ENCODE measurements at places on chromosomes 12 and 14.

- no peak for DNase-seq
Measured at GRCh38 chr12:122086116-122086515, 7.6 kb downstream of the MLXIP start.

- DNase-seq = no peak
Measured at GRCh38 chr12:119491814-119492213, 101.8 kb upstream of the TMEM233 start.

DNA sequence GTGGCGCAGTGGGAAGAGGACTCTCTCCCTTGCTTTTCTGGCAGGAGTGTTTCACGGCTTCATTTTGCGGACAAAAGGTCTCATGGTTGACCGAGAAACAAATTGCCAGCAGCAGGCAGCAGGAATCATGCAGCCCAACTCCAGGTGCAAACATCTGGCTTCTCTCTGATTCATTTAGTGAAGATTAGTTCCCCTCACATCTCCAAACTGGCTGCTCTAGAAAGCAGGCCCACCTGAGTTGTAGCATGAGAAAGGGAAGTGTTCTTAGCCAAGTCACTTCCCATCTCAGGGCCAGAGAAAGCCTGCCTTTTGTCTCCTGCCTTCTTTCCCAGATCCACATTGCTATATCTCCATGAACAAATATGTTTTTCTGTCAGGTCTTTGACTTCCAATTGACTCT is 120.8 kb upstream of the CCDC196 start:
- no peak for DNase-seq

DNA sequence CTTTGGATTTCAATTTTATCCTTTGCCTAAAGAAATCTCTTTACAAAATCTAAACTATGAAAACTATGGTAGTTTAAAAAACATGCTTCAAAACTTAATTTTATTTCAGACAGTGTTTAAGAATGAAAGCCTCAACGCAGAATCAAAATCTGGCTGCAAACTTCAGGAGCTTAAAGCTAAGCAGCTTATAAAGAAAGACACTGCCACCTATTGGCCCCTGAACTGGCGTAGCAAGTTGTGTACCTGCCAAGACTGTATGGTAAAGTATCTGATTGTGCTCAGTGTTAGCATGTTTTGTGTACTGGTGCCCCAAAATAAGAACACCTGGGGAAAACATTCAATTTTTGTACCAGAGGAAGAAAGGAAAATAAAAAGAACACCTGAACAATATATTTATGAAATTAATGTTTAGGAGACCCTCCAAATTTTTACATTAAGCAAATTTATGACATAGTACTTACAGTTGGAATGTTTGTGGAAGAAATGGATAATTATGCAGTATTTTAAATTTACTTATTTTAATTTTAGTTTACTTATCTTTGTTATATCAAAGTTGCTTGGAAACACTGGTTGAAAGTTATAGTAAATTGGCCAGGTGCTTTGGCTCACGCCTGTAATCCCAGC is 12.2 kb downstream of the UBR7 start:
- DNase-seq = peak; percentile 58

GRCh38 chr12:32609966-32610365 is 69.1 kb upstream of the DNM1L start:
- no peak for DNase-seq

- DNase-seq = no peak
Measured at GRCh38 chr14:94659901-94660300, 47.7 kb downstream of the SERPINA3 start.

DNA sequence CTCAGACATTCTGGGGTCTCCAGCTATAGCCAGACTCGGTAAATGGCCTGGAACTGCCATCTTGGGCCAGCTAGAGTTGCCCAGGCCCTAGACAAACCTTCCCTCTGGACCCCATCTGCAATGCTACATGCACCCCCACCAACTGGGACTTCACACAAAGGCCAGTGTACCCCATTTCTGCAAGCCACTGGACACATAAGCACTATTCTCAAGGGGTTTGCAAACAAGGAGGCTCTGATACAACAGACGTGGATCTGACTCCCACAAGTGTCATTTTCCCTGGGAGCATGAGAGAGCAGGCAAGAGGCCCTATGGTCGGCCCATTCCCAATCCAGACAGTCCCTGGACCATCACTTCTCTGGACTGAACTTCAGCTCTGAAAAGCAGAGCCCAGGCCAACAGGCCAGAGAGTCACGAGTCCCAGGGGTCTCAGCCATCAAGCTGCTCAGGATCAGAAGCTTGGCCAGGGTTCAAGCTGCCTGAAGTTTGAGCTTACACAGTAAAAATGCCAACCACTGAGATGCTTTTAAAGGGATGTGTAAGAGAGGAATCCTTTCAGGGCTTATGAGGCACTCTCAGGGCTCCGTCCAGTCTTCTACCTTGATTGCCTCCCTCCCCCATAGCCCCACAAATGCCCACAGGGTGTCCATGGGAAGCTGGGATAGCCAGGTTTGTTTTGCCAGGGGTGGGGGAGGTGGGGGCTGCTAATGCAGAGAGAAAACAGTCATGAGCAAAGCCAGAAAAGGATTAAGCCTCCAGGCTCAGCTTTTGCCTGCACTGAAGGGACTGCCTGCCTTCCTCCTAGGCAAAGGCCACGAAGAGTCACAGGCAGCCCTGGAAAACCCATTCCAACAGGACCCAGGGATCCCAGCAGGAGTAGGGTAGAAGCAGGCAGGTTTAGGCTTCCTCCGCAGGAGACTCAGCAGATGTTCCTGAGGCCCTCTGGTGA is 31.7 kb upstream of the PNMA1 start:
- DNase-seq = no peak

GRCh38 chr12:131065801-131066200 is 112.1 kb downstream of the ADGRD1 start:
- DNase-seq = no peak

- DNase-seq = no peak
Measured at GRCh38 chr12:3127832-3128231, 50.7 kb downstream of the TSPAN9 start.

- no peak for DNase-seq
Measured at GRCh38 chr12:93748672-93749383, 71.7 kb downstream of the CRADD start.

GRCh38 chr14:63404906-63405305 is 86.2 kb upstream of the GPHB5 start:
- no peak for DNase-seq

DNA sequence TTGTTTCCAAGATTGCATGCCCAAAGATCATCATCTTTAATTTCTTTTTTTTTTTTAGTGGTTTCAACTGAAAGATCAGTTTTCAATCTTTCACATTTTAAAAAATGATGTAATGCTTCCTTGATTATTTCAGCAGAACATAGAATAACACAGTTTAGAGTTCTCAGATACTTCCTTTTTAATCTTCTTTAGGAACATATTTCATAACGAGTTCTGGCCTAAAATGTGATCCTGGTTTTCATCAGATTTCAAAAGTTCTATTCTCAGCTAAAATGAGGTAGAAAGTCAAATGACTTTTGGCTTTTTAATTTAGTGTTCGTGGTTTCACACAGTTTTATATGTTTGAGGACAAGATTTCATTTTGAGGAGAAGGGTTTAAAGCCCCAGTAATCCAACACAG is 40.0 kb upstream of the NR1H4 start:
- DNase-seq = no peak

DNA sequence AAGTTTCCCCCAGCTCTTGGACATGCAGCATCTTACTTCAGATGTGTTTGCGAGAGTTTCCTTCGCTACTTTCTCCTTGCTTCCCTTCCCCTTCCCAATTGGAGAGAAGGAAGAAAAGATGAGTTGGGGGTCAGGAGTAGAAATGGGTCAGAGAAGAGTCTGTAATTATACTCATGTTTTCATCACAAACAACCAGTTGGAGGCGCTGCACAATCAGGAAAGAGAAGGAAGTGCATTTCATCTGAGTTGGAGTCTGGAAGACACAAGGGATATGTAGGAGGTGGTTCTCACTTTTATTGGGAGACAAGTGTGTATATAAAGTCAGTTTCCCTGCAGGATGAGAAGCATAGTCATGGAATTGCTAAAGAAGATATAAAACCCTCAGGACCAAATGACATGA is 31.3 kb upstream of the VSX2 start:
- DNase-seq = no peak

- DNase-seq = no peak
Measured at GRCh38 chr12:12319451-12320183, 30.4 kb downstream of the MANSC1 start.

DNA sequence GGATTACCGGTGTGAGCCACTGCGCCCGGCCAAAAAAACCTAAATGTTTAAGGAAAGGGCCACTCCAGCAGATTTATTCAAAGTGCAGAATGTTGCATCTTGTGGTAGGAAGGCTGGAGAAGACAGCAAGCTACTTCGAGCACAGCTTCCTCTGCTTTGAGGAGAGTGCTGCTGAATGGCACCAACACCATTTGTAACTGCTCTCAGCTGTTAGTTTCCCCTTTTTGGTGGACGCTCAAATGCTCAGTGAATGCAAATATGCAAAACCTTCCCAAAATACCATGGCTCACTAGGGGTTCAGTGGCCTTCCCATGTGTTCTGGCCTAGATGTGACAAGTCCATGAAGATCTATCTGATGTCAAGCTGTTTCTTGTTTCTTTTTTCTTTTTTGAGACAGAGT is 2.9 kb upstream of the TDRD9 start:
- no peak for DNase-seq
